Stimulated activated CD4-positive, alpha-beta T cell treated with anti-CD3 and anti-CD28 coated beads, Interleukin-2, amount 100 ng/mL, for 4 hours (primary cell): ENCODE measurements at places on chromosomes 2 and 18.

DNA sequence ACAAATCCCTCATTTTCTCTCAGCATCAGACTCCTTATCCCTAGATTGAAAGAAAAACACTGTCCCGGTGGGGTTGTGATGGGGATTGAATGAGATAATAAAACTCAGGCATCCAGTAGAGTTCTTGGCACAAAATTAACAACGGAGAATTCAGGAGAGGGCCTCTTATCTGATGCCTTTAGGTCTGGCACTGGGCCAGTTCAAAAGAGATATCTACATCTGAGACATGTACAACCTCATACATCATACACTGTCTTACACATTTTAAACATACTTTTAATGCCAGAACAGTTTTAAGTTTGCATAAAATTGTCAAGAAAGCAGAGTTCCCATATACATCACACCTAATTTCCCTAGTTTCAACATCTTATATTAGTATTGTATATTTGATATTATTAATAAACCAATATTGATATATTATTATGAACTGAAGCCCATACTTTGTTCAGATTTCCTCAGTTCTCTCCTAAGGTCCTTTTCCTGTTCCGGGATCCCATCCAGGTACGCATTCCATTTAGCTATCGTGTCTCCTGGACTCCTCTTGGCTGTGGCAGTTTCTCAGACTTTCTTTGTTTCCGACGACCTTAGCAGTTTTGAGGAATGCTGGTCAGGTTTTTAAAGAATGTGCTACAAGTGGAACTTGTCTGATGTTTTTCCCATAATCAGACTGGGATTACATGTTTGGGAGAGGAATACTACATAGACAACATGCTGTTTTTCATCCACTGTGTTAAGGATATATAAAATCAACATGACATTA, 27.8 kb downstream of the NXPH2 start:
- no peak for DNase-seq

DNA sequence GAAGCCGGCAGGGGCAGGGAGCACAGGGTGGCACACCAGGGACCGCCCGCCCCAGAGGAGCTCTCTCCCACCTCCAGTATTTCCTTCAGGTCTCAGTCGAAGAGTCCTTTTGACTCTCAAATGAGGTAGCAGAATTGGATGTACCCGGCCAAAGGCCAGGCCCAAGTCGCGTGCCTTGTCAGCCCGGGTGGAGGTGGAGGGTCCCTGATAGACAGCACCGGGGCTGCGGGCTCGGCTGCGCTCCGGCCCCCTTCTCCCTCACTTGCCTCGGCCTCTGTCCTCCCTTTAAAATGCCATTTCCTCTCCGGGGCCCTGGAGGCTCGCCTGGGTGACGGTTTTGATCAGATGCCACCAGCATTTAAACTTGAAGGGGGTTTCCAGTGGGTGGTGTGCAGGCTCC, 198.9 kb upstream of the SOX11 start:
- no peak for DNase-seq

DNA sequence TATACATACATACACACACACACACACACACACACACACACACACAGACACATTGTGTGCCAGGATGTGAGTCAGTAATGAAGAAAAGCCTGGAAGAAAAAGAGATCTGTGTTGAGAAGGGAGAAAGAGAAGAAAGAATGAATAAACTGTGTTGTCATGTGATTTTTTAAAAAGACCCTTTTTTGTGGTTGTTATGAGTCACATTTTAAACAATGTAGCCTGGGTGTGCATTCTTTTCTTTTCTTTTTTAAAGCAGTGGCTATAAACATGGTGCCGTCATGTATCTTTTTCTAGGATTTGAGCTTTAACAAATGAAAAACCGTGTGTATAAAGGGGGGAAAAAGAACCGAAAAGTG, 87.2 kb downstream of the NRP2 start:
- DNase-seq: no peak

DNA sequence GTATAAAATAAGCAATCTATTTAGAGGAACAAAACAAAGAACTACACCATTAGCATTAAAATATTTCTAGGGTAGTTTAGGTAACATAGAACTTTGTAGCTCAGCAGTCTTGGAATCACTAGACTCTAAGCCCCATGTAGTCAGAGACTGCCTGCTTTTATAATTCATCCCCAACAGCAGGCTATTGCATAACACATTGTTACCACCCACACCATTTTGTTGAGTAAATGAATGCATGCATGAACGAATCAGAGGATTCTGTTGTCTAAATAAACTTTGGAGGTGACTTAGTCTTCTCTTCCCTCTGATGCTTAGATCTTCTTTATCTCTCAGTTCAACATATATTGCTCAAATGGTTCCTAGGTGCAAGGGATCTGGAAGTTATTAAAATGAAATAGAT, 167.6 kb upstream of the TNP1 start:
- DNase-seq: no peak

- no peak for DNase-seq
These were observed 146.3 kb upstream of the TTC39C start for GRCh38 chr18:23868136-23868785.

DNA sequence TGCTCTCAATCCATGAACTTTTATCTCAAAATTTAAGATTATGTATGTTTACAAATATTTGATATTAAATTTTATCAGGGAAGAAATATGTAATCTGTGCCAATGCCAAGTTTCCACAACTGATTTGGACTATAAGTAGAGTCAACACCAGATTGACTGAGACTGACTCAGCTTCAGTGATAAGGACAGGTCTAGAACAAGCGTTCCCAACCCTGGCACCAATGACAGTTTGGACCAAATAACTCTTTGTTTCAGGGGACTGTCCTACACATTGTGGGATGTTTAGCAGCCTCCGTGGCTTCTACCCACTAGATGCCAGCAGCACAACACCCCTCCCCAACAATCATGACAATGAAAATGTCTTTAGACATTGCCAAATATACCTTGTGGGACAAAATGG, 165.3 kb downstream of the THADA start:
- no peak for DNase-seq

DNA sequence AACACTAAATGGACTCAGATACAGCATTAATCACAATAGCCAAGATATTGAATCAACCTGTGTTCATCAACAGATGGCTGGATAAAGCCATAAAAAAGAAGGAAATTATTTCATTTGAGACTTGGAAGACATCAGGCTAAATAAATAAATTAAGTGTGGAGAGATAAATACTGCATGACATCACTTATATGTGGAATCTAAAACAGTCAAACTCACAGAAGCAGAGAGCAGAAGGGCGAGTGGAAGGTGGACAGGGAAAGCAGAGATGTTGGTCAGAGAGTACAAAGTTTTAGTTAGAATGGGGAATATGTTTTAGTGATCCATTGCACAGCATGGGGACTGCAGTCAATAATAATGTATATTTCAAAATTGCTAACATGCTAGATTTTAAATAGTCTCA, 207.2 kb downstream of the VAPA start:
- no peak for DNase-seq

DNA sequence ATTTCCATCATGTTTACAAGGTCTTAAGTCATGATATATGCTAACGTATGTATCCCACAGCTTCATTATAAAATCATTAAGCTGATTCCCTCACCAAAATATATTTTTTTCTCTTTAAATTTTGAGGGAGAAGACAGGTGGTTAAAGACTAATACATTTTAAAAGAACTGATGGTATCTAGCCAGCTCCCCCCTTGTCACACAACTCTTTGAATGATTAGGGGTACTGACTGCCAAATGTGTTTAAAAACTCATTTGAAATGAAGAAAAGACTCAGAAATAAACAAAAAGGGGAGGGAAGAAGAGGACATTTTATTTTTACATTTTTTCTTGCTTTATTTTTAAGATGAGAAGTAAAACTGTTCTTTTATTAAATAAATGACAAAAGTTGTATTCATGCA, 805.3 kb downstream of the SATB2 start:
- no peak for DNase-seq

DNA sequence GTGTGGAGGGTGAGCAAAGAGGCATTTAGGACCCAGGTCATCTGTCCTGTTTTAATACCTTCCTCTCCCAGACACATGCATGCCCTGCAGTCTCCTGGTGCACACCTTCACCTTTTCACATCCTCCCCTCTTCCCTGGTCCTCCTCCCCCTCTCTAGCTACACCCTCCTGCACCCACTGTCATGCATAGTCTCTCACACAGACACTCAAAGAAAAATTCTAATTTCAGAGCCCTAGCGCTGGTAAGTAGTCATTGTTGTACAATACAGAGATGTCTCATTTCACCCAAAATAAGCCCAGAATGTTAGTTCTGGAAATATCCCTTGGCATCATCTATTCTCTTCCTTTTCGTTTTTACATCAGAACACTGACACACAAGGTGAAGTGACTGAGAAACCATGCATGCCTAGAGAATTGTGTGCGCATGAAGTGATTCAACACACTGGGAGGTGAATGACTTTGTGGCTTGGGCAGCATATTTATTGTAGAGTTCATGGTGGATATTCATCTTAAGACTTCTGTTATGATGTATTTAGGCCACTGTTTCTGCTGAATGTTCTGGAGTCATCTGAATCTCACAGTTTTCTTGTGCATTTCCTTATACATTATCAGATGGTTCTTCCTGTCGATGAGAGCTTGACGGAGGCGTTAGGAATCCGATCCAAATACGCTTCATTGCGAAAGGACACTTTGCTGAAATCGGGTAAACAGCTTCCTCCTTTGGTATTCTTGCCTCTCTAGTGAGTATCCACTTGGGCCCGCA, 69.9 kb downstream of the COA5 start:
- DNase-seq: no peak
